ENCODE measurements at places on chromosomes 5 and 9.
A peak's percentile ranks its signal among the peaks of the same experiment; 100 is the strongest.

DNA sequence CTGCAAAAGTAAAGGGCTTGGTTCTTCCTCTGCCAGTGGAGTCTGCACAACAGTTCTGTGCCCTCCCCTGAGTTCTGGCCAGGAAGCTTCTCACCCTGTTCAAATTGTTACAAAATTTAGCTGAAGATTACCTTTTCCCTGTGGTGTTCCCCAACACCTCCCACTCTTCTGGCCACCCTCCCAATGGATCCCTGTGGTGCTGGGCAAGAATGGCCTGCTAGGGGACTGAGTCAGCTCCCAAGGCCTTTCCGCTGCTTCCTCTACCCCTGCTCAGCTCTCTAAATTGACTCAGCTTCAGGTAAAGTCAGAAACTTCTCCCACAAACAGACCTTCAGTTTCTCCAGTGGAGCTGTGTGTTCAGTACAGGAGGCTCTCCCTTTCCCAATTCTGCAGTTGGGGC lies 186.0 kb downstream of the NR2F1-AS1 start:
- no peak for DNase-seq

- DNase-seq = no peak
Observed at GRCh38 chr9:126925876-126926275, 11.3 kb downstream of the RALGPS1 start.

GRCh38 chr5:74098941-74099340 lies 472.9 kb downstream of the ARHGEF28 start:
- no peak for DNase-seq

- no peak for DNase-seq
Observed at GRCh38 chr5:92525131-92525530, 1055.9 kb downstream of the NR2F1-AS1 start.

DNA sequence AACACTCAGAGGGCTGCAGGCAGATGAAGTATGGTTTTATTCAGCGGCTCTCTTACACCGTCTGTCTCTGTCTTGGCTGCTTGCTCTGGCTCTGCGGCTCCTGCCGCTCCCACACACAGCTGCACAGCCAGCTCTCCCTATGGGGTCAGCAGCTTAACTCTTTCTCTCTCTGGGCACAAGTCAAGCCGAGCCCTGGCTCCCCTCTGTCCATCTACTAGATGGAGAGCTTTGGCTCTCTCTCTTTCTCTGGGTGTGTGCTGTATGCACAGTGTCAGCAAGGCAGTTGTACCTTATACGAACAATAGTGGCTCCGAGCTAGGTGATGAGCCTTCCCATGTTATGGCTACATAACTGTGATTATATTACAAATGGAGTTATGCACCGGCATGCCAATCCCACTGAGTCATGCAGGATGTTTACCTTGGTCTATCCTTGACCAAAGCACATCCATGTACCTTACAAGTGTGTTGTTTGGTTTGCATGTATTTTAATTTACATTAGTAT lies 19.3 kb upstream of the PPP2CA start:
- DNase-seq = no peak

- DNase-seq = no peak
Observed at GRCh38 chr5:99248066-99248465, 319.3 kb upstream of the CHD1 start.

DNA sequence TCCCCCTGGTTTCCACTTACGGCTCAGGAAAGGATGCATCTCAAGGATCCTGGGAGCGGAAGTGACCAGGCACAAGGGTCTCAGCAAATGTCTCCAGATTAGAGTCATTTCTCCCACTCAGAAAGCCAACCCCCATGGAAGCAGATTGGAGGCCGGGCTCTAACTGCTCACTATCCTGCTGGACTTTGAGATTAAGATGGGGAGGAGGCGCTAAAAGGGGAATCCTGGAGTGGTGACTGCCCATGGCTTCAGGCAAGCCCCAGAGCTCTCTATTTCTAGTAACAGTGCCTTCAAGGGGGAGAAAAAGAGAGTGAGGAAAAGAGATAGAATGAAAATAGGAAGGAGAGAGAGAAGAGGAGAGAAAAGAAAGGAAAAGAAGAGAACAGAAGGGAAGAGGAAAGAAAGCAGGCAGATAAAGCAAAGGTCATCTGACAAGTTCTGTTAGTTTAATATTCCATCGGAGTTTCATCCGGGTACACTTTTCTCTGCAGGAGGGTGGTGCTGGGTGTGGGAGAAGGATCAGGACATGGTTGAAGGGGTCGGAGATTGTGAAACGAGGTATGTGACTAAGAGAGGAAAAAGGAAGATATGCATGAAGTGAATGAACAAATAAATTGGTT lies at the start of gene AGXT2:
TSS of gene AGXT2 (minus strand) at position 165 of the 620 bp plus-strand sequence. CDS start at position 108, 57 bp downstream.
- no peak for DNase-seq

DNA sequence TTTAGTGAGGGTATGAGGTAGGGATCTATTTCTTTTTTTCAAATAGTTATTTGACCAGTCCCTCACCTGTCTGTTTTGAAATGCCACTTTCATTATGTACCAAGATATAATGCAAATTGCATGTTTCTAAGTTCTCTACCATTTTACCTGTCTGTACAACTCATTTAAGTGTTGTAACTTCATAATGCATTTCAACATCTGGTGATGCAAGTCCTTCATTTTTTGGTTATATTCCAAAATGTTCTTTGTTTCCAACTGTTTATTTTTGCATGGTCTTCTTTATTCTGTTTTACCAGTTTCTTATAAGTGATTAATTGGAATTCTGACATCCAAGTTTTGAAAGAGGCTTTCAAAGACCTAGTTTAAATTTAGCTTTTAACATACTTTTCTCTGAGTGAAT lies 26.8 kb downstream of the TDRD7 start:
- no peak for DNase-seq

GRCh38 chr5:154618696-154619095 lies 136.5 kb upstream of the LARP1 start:
- no peak for DNase-seq

GRCh38 chr5:163821142-163821541 lies 315.7 kb downstream of the MAT2B start:
- DNase-seq = peak; percentile 3

DNA sequence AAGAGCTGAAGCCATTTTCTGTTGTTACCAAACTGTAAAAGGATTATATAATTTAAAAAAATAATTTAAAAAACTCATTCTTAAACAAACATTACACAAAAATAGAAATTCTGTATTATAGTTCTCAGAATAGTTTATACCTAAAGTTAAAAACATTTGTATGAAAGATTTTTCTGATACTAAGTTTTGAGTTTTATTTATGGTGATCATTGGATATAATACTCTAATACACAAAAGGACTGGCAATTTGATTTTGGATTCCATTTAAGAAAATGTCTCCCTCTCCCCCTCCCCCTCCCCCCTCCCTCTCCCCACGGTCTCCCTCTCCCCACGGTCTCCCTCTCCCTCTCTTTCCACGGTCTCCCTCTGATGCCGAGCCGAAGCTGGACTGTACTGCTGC lies 37.7 kb upstream of the PDCL start:
- no peak for DNase-seq

DNA sequence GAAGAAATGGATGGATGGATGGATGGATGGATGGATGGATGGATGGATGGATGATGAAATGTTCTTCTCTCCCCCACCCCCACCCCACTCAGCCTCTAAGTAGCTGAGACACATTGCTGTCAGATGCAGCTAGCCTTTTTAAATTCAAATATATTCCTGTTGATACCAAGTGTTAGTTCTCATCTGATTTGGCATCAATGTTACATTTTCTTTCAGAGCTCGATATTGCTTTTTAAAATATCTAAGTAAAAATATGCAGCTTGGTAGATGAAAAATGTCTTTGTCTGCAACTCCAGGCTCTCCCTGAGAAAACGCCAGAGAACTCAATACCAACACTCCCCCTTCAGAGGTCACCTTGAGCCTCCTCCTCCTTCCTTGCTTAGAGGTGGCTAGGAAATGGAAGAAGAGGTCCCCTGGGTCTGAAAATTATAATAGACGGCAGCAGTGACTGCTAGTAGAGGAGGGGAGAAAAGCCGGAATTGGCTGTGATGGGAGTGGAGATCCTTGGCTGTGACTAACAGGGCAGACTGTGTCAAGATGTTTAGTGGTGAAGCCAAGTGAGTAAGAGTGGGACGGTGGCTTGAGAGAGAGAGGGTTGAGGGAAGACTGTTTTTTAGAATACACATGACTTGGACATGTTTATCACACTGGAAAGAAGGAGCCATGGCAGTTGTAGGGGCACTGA lies 156.0 kb downstream of the ZNF462 start:
- no peak for DNase-seq
